ENCODE measurements at places on chromosomes 5 and 9.
A peak's percentile ranks its signal among the peaks of the same experiment; 100 is the strongest.

DNA sequence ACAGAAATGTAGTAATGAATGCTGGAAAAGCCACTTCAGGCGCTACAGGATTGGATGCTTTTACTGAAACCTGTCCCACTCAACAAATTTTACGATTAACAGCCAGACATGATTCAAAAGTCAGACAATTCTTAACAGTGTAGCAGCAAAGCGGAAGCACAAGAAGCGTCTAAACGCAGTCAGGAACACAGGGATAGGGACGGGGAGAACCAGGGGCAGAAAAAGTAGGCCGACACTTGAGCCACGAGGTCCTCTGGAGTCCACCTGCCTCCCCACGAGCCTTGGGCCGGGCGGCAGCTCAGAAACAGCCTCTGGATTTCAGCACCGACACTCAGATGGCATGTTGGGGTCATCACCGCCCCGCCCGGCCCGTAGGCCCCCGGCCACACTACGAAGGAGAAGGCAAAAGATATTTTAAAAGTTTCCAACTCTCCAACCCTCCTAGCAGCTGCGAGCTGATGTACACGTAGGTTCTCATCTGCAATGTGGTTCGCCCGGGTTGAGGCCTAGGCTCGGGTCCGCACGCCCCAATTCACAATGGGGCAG is 615 bp downstream of the RACK1 start:
- no peak for DNase-seq

DNA sequence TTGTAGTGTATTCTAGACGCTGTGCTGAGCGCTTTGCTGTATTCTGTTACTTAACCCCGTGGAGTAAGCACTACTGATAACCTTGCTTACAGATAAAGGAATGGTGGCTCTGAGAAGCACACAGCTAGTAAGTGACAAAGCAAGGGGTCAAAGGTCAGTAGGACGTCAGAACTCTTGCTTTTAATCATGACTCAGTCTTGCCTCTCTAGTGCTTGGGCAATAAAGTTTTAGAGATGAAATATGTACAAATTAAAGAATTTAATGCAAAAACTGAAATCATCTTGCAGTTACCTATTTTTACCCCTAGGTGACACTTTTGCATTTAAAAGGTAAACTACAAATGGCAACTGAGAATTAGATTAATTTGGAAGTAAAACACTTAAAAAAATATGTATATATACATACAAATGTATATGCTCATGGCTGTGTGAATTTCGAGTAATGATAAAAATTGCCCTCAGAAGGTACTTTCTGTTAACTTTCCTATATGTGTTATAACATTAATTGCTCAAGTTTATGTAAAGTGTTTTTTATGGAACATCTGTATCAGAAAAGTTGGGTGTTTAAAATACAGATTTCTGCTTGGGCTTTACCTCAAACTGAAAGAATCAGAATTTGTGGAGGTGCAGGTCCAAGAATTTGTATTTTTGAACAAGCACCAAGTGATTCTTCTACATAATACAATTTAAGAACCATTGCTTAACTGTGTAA is 175.1 kb upstream of the DAB2 start:
- peak; percentile 91 for DNase-seq

GRCh38 chr9:134630393-134630790 is 11.2 kb upstream of the COL5A1 start:
- no peak for DNase-seq

DNA sequence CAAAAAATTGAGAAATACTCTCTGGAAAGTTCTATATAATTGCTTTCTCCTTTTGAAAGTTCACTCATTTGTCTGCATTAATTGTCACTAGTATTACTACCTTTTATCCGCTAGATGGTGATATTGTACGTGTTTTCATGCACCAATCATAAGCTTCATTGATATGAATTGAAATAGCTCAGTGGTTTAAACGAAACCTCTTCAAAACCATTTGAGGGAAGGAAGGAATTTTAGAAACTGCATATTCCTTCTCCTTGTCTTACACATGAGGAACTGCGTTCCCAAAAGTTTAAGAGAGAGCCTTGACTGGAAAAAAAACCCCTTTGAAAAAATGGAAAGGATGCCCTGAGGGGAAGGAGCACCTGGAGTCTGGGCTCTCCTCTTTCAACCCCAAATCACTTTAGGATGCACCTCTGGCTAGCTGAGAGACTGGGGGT is 98.6 kb downstream of the YTHDC2 start:
- peak; percentile 54 for DNase-seq

- DNase-seq = peak; percentile 43
Measured at GRCh38 chr9:80699511-80699998, 989.8 kb downstream of the TLE1 start.

DNA sequence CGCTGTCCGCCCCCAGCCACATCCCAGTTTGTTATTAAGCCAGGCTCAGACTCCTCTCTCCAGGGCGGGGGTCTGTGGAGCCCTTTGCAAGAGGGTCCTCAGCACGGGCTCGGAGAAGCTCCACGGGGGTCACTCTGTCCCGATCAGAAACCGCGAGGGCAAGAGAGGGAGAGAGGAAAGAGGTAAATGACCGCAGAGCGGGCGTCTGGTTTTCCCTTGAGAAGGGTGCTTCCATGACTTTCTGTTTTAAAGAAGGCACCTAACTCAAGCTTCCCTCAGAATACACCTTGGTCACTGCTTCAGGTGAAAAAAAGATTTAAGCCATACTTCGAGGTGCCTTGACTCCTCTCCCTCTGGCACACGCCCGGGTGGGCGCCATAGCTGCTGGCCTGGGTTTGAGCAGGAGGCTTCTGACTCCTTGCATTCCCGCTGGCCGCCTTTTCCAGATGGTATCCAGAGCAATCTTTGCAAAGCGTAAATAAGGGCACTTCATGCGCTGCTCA is 5.8 kb upstream of the TERT start:
- no peak for DNase-seq

DNA sequence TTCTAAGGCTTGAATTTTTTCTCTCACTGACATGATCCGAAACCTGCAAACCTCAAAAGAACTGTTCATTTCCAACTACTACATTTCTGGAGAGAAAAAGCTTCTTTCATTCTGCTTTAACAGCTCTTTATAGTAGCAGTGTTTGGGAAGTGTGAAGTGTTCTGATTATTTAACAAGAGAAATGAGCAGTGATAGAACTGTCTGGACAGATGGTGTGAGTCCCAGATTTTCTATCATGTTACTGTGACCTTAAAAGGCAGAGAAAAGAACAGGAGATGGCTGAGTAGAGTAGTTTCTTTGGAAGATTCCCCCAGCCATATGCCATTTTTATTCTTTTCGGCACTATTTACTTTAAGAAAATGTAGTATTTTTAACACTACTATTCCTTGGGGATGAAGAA is 41.3 kb upstream of the TAL2 start:
- DNase-seq = no peak

- DNase-seq = peak; percentile 77
Measured at GRCh38 chr5:132238169-132238744, 10.6 kb upstream of the P4HA2 start.

DNA sequence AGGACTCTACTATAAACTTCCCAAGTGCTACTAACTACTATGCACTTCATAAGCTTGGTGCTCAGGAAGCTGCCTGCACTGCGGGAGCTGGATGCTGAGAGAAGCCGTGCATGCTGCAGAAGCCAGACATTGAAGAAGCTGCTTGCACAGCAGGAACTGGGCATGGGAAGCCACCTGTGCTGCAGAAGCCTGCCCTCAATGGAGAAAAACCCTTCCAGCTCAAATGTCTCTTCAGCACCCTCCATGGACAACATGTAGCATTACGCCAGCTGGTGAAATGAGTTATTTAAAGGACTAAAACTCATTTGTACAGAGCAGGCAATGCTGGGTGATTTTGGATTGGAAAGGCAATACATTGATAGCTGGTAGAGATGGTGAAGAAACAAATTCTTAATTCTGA is 247.2 kb downstream of the KIF4B start:
- DNase-seq = no peak

DNA sequence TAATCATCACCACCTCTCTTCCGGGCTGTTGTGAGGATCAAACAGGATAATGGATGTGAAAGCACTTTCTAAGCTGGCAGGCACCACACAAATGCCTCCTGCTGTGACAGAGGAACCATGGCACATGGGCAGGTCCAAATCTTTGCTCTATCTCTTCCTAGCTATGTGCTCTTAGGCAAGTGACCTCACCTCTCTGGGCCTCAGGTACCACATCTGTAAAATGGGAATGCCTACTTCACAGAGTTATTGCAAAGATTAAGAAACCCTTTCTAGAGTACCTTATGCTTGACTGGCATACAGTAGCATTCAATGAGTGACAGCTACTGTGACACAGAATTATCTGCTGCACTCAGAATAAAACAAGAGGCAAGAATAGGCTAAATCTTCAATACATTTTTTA is 51.6 kb downstream of the CDK5RAP2 start:
- no peak for DNase-seq

DNA sequence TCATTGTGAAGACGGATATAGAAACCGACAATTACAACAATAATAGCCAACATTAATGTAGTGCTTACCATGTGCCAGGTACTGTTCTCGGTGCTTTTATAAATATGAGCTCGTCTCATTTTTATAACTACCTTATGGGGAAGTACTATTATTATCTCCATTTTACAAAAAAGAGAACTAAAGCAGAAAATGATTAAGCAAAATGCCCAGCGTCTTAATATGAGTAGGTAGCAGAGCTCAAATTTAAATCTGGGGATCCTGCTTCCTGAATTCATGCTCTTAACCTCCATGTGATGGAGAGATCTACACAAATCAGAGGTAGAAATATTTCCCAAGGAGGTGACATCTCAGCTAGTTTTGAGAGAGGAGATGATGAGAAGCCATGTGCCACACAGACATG is 256.9 kb downstream of the TRIM32 start:
- no peak for DNase-seq

- no peak for DNase-seq
Measured at GRCh38 chr5:159061834-159062474, 37.8 kb downstream of the EBF1 start.

GRCh38 chr5:11524188-11524587 is 380.1 kb downstream of the CTNND2 start:
- no peak for DNase-seq

- peak; percentile 88 for DNase-seq
Measured at GRCh38 chr5:35777358-35778087, 79.2 kb upstream of the IL7R start.

DNA sequence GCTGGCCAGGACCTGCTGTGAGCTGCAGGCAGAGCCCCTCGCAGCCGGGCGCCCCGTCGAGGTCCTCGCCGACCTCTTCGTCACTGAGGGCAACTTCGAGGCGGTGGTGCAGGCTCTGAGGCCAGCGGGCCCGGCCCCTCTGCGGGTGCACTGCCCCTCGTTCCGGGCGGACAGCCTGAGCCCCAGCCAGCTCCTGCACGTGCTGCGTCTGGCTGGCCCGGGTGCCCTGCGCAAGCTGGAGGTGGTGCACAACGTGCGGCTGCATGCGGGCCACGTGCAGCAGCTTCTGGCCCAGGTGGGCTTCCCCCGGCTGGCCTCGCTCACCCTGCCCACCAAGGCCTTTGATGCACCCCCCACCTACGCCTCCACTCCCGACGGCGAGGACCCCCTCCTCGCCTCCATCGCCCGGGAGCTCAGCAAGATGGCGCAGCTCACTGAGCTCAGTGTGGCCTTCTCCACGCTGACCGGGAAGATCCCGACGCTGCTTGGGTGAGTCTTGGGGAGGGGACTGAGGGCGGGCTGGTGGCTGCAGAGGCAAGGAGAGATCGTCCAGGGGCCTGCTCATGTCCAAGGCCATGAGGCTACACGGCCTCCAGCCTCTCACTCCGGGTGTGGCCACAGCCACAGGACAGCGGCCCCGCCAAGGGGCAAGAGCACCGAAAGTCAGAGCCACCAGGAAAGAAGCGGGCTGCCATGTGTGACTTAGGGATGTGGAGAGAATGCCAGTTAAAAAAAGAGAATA is 825 bp downstream of the LRRC14B start:
- no peak for DNase-seq

GRCh38 chr5:105259581-105260217 is 1697.1 kb upstream of the NUDT12 start:
- no peak for DNase-seq

Data from cardiac fibroblast (primary cell).